ENCODE measurements at places on chromosomes 12 and 14.
A peak's percentile ranks its signal among the peaks of the same experiment; 100 is the strongest.

DNA sequence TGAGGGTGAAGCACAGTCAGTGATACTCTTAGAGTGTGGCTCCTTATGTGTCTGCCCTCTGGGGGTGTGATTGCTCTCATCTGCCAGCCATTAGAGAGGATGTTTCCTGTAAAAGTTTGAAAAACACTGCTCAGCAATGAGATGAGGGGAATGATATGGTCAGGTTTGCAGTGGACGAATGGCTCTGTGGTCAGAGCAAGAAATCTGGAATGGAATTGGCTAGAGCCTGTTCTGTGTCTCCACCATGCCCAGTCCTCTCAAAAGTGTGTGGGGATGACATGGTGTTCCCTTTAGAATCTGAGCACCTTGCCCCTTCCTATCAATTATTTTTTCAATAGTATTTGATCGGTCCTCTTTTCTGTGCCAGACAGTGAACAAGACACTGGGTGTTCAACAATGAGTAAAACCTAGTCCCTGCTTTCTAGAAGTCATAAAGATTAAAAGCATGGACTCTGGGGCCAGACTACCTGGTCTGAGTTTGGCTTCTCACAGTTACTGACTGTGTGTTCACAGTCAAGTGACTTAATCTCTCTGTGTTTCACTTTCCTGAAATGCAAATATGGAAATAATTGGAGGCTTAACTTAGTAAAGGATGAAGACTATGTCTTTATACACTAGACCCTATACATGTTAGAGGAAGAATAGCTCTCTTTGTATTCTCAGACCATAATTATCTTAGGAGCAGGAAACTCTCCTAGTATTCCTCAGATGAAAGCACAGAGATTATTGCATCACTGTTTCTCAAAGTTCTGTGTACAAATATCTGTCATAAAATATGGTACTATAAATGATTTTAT, 1.6 kb downstream of the ACSS3 start:
- no peak for DNase-seq

DNA sequence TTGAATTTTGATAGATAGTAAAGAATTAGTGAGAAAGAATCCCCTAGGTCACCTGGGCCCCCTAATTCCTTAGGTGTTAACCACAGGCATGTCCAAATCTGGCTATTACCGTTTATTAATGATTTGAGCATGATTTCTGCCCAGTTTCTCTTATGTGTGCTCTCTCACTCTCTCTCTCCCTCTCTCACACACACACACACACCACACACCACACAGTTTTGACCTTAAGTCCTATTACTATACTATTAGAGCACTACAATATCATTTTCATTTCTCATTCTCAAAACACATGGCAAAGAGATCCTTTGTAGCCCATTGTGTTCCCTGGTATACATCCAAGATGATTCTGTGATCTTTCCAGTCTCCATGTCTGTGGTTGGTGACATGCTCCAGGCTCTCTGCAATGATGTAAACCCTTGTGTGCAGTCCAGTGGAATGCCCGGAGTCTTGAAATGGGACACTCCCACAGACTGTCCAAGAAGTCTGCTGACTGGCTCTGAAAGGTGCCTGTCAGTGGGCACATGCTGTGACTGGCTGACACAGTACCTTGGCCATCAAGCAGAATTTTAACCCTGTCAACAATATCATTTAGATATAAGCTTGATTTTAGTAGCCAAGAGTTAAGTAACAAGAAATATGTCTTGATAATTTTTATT, 96.2 kb downstream of the FIGNL2 start:
- no peak for DNase-seq

- DNase-seq: no peak
Measured at GRCh38 chr14:72965249-72965648, 39.0 kb downstream of the DCAF4 start.

DNA sequence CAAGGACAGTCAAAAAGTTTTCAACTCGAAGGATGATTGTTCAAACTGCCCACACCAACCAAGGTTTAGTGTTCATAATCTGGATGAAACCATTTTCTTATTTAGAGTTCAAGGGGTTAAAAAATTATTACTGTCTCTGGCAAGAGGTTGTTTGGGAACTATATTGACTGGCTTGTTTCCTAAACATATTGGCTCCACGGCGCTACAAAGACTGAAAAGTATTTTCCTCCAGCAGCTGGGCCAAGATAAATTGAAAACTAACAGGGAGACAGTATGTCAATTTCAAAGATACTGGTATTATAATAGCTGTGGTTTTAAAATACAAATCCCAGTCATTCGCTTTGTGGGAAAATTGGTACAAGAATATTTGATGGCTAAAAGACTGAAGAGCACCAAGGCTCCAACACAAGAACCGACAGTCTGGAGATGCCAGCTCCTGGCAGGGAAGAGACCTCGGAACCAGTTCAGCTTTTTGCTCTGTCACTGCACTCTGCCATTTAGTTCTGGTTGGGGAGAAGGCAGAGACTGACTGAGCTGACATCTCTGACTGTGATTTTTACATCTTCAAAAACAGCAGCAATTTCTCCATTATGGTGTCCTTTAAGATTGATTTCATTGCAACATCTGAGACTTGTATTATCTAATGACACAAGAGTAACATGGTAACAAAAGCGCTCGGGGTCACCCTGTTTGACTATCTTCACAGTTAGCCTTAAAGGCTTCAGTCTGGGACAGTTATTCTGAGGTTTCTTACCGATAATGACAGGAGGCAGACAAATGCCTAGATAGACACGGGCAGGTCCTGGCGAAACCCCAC, 62.0 kb downstream of the ST8SIA1 start:
- no peak for DNase-seq

- DNase-seq: no peak
Measured at GRCh38 chr14:81727218-81727617, 193.6 kb upstream of the SEL1L start.

DNA sequence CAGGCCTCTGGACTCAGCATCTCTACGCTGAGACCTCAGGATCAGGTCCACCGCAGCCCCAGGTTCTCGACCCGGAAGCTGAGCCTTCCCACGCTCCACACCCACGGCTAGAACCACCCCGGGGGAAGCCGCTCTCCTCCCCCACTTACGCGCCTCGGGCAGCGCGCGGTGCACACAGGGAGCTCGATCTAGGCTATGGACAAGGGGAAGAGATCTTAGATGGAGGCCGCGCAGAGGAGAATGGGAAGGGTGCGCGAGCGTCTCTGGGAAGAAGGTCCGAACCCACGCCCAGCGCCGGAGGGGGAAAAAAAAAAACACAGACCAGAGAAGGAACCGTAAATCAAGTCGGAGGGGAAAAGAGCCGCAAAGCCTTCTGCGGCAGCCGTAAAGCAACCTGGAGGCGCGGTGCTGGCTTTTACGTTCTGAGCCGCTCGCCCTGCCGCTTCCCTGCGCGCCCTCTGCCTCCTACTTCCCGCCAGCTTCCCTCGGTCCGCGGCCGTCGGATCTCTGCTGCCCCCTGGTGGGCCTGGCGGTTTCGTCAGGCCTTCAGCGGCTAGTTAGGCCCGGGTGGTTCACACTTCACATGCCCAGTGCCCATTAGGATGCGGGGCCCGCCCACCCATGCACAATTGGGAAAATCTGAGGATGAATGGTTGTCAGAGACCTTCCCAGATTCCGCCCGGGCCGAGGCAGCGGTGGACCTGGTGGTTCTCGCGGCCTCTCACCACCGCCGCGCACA, at the start of gene RAD52:
TSS of gene RAD52 (minus strand) at position 242 of the 739 bp plus-strand sequence. CDS start 16,636 bp downstream, outside the sequence.
- DNase-seq: peak; percentile 96

- no peak for DNase-seq
Measured at GRCh38 chr14:63524537-63525155, 18.5 kb downstream of the PPP2R5E start.

- DNase-seq: no peak
Measured at GRCh38 chr12:3752096-3752709, 706 bp downstream of the CRACR2A start.

DNA sequence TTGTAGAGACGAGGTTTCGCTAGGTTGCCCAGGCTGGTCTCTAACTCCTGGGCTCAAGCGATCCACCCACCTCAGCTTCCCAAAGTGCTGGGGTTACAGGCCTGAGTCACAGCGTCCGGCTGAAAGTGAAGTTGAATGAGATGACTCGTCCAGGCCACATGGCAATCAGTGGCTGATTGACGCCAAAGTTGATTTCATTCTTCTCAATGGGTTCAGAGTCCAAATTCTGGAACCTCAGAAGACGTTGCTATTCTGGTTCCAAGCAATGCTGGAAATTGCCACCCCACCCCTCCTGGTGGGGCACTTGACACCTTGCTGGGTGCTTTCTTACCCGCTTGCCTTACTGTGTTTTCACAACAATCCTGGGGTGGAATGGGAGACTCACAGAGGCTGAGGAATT, 14.9 kb downstream of the ABCB9 start:
- no peak for DNase-seq

- DNase-seq: no peak
Measured at GRCh38 chr12:77477907-77478533, 352.7 kb upstream of the NAV3 start.

- no peak for DNase-seq
Measured at GRCh38 chr12:65948320-65949008, 124.2 kb downstream of the HMGA2 start.

DNA sequence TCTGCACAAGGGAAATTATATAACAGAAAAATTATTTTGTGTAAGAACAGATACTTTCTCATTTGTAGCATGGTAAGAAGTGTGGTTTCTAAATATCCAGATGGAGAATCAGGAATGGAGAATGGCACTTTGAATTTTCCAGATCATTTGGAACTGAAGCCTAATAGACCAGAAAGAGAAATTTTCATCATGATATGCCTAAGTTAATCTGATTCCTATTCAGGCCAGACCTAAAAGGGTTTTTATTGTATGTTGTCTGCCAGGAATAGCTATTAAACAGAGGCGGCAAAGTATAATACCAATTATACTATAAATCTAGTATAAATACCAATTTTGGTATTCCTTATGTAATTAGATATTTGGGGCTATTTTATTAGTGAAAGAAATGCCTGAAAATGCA, 382.7 kb upstream of the FAR2 start:
- no peak for DNase-seq

DNA sequence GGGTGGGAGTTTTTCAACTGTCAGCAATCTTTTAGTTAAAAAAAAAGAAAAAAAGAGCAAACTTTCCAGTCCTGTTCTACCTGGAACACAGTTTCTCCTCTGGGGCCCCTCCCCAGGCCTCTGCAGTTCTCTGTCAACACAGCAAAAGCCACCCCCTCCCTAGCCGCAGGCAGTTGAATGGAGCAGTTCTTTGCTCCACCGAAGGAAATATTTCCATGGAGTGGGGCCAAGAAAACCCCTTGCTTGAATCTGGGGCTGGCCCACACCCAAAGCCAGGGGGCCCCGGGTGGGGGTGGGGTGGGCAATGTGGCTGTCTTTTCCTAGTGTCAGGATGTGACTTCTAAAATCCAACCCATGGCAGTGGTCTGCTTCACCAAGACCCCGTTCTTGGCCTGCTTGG, 5.0 kb upstream of the MEG3 start:
- DNase-seq: no peak

DNA sequence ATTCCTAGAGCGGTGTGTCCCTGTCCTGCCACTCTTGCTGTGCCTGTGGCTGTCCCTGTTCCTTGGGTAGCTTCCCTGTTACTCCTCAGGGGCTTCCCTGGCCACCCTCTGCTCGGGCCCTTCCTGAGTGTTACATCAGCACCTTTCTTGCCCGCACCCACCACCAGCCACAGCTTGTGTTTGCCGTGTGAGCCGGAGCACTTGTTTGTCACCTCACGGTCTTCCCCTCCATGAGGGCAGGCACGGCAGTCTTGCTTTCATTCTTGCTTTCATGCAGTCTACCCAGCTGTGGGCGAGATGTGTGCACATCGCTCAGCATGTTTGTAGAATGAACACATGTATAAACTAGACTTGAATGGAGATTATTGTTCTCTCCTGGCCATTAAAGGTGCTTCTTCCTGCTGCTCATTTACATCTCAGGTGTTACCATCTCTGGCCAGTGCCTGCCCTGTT, 42.0 kb downstream of the TRAF3 start:
- no peak for DNase-seq

DNA sequence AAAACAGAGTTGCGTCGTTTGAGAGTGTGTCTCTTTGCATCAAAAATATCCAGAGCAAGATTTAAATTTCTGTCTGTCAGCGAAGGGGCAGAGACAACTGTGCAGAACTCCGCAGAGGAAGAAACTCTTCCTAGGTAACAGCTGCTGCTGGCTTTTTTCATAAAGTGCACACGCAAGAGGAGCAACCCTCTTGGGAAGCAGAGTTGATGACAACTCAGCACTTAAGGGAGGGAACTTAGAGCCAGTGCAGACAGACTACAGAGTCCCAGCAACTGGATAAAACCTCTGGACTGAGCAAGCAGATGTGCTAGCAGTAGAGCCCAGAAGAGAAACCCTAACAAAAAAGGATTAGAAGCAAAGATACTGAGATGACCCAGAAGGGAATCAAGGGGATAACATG, 337.1 kb downstream of the PCNX1 start:
- DNase-seq: no peak

DNA sequence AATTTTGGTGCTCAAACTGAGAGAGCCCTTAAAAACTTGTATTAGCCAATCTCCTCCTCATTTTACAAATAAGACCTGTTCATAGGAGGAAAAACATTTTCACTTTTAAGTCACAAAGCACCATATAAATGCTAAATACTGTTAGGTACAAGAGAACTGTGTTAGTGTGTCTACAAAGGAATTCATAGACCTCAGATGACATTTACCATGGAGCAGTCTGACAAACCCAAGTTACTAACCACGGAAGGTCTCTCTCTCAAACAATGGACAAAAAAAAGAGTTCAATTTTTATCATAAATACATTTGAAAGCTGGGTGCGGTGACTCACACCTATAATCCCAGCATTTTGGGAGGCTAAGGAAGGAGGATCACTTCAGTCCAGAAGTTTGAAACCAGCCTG, 10.0 kb downstream of the SBNO1 start:
- DNase-seq: no peak

DNA sequence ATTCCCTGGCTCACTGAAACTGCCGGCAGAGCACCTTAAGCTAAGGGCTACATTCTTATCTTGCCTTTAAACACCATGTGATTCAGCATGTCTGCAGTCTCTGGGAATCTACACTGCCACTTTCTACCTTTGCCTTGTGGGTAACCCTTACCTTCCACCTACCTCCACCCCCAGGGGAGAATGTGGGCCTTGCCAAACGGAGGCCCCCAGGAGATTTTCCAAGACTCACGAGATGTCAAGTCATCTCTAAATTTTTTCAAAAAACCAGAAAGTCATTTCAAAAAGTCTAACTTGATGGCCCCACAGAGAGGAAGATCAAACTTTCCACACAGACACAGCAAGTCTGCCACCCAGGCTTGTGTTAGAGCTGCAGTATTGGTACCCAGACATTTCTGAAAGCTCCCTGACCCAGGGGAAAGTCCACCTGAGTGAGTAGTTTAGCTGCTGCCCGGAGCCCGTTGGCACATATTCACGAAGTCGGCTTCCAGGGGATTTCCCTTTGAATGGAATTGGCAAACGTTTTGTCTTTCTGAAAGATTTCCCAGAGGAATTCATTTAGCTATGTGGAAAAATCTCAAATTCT, 4.7 kb upstream of the PSMA6 start:
- no peak for DNase-seq

Measured in stimulated activated CD8-positive, alpha-beta memory T cell treated with anti-CD3 and anti-CD28 coated beads, Interleukin-7, amount 100 ng/mL, for 1 hour (primary cell).